ENCODE measurements at places on chromosomes 5 and 9. TPM values are rescaled to one million over a fixed set of nuclear protein-coding genes. Genes with fewer than 3 reads are reported as not detected.

DNA sequence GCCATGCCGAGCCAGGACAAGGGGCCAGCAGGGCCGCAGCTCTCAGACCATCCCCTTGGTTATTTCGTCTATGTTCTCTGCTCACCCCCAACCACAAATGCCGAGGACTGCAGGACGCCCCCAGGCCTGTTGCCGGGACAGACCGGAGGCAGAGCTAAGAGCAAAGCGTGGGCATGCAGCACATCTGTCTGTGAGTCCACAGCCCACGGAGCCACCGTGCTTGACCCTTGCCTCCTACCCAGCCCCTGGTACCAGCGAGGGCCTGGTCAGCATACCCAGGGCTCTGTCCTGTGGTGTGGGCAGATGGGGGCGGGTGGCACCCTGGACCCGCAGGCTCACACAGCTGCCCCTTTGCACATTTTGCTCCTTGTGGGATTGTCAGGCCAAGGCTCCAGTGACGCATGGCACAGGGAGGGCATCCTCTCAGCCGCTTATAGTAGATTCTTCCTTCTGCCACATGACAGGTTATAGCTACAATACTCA, 4.7 kb downstream of the BRD3 start:
- no peak for DNase-seq

DNA sequence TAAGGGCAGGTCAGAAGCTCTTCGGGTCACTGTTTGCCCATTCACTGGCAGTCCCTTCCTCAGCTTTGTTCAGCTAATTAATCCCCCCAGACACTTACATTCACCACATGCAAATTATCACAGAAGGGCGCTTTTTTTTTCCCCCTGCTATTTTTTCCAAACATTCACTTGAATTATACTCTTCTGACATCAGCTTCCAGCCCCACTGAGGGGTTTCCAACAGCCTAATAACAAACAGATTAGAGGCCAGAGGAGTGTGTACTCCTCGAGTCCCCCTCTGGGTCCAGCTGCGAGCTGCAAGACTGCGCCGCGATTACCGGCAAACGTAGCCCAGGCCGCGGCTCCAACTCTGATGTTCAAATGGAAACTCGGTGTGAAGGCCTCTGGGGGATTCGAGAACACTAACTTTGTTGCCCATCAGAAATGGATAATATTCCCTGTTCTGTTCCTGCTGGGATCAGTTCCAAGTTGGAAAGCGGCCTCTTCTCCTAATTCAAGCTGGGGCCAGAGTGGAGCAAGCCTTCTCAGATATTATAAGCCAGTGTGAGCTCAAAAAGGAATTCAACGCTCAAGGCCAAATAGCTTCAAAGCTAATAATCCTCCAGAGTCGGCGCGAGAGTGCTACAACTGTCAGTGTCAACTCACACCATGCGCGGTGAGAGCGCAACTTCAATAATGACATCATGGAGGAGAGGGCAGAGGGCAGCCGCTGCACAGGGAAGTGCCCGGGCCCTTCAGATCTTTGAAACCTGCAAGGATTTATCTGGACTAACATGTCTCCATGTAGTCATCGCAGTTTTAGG, 560.8 kb downstream of the BNC2 start:
- no peak for DNase-seq

GRCh38 chr9:99436616-99437015, 214.5 kb downstream of the SEC61B start:
- DNase-seq: no peak

The REEP2 gene
- 12.0 TPM for polyA plus RNA-seq

- DNase-seq: no peak
These were observed 4.2 kb upstream of the CA9 start for GRCh38 chr9:35669331-35670145.

GRCh38 chr9:32431940-32432555, 47.6 kb downstream of the ACO1 start:
- DNase-seq: no peak

GRCh38 chr9:93081931-93082330, 14.1 kb upstream of the CARD19 start:
- no peak for DNase-seq

DNA sequence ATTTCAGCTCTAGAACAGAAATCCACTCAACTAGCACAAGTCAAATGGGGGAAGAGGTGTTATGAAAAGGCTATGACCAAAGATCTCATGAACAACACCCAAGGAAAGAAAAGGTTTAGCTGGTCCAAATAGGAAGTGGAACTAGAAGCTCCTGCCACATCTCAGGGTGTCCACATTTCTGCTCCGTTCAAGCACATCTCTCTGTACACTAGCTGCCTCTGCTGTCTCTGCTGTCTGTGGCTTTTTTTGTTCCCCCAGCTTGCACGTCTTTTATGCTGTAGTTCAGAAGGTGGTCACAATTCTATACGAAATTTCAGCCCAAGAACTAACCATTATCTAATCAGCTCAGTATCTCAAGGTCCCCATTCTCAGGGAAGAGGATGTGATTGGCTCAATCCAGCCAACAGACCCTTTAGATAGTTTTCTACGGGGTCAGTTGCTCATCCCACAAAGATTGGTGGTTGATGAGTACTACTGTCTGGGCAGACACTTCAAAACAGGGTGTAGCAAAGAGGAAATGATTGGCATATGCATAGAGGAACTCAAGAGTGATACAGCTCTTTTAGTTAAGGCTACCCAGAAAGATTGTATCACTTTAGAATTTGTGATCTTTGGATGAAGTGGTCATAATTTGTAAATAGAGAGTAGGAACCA, 44.0 kb downstream of the FANCC start:
- no peak for DNase-seq

GRCh38 chr5:107957051-107957450, 286.3 kb upstream of the EFNA5 start:
- DNase-seq: no peak

GRCh38 chr5:33834334-33834733, 57.5 kb downstream of the ADAMTS12 start:
- DNase-seq: no peak

The DOCK2 gene
- 2.0 TPM for polyA plus RNA-seq
